Amniotic stem cell (primary cell): ENCODE measurements at places on chromosomes 11 and 22.

GRCh38 chr11:93861808-93862207, 11.4 kb upstream of the VSTM5 start:
- DNase-seq, result no peak

DNA sequence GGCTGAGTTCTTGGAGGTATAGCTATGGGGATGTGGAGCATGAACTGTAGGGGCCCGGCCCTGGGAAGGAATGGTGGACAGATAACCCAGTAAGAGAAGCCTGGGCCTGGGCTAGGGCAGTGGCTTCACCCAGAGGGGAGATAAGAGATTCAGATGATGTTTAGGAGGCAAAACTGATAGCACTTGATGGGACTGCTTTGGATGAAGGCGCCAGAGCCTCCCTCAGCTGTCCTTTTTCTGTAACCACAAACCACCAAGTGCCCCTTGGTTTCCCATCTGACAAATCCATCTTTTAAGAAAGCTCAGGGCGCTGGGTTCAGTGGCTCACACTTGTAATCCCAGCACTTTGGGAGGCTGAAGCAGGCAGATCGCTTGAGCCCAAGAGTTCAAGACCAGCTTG, 23.4 kb downstream of the RELT start:
- no peak for DNase-seq

GRCh38 chr22:19902245-19902715, 39.3 kb upstream of the COMT start:
- DNase-seq, result no peak

DNA sequence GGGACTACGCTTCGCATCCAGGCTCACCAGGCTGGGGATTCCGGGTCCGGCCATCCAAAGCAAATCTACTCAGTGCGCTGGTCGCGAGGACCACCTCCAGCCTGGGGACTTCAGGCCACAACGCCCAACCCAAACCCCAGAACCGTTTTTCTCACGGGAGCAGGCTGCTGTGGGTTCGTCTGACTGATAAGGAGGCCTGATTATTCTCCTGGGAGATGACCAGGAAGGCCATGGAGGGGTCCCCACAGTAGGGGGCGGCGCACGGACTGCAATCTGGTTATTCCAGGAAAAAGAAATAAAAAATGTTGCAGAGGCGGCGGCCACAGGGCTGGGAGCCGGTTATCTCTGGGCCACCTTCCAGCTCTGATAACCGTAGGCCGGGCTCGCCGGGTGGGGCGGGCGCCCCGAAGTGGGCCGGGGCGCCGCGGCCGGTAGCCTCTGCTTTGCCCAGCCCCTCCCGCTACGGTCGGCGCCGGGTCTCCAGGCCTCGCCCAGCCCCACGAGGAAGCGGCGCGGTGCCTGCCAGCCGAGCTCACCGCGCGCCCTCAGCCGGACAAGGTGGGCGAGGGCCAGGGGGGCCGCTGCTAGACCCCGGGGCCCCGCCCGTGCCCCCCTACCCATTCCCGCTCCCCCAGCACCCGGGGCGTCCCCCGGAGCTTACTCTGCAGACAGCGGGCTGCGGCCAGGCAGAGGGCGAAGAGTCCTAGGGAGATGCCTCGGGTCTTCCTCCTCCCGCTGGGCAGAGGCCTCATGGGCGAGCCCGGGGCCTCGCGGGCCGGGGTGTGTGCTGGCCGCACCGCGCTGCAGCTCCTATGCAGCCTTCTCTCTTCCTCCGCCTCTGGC, 446 bp downstream of the VSTM5 start:
- DNase-seq, result no peak

GRCh38 chr22:46614025-46614931, 5.9 kb upstream of the GRAMD4 start:
- DNase-seq, result no peak

- no peak for DNase-seq
Observed at GRCh38 chr11:127248476-127248875, 247.9 kb upstream of the KIRREL3 start.

DNA sequence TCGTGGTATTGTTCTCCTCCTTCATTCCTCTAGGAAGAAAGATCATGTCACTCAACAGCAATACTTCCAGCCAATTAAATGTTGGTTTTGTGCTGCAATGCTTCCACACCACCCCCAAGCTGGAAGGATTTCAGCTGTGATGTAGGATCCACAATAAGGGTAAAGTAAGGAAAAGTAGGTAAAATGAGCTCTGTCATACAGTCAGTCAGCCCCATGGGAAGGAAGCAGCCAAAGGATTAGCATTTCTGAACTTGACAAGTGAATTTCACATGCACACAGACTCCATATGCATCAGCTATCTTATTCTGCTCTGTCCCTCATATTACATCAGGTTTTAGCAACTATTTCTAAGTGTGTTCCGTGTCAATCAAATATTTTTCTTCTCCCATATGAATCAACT, 197.9 kb downstream of the TTC28 start:
- no peak for DNase-seq

- DNase-seq, result no peak
Observed at GRCh38 chr11:46902694-46903093, 15.7 kb downstream of the LRP4 start.

DNA sequence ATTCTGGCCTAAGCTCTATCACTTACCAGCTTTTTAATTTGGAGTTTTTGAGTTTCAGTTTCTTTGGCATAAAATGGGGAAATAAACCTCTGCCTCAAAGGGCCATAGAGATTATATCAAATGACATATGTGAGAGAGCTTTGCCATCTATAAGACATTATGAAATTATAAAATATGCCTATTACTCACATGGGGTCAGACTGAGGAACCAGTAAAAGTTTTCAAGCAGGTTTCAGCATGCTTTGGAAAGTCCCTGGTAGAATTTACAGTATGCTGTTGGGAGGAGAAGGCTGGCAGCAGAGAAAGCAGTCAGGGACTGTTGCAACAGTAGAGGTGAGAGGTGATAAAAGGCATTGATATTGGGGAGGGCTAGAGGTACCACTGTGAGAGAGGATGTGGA, 13.6 kb upstream of the MTNR1B start:
- no peak for DNase-seq

GRCh38 chr11:79116600-79116999, 324.2 kb downstream of the TENM4 start:
- DNase-seq, result no peak

DNA sequence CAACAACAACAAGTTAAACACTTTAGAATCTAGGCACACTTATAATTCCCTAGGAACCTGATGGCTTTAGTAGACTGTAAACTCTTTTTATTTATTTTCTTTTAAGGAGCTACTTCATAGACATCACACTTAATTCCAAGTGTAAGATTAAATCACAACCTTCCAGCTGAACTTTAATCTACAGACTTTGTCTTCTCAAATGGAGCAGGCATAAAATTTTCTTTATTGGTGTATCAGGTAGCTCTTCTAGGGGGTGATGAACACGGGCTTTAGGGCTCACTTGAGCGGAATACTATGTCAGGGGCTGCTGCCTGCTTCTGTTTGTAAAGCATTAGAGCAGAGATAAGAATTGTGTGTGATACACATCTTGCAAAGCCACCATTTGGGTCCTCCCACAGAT, 525.8 kb upstream of the FAT3 start:
- DNase-seq, result no peak

GRCh38 chr22:39375646-39376045, 23.9 kb upstream of the TAB1 start:
- no peak for DNase-seq

- no peak for DNase-seq
Observed at GRCh38 chr22:23845265-23846080, 6.7 kb upstream of the DERL3 start.

GRCh38 chr11:119361941-119362725, 15.6 kb upstream of the MFRP start:
- no peak for DNase-seq

DNA sequence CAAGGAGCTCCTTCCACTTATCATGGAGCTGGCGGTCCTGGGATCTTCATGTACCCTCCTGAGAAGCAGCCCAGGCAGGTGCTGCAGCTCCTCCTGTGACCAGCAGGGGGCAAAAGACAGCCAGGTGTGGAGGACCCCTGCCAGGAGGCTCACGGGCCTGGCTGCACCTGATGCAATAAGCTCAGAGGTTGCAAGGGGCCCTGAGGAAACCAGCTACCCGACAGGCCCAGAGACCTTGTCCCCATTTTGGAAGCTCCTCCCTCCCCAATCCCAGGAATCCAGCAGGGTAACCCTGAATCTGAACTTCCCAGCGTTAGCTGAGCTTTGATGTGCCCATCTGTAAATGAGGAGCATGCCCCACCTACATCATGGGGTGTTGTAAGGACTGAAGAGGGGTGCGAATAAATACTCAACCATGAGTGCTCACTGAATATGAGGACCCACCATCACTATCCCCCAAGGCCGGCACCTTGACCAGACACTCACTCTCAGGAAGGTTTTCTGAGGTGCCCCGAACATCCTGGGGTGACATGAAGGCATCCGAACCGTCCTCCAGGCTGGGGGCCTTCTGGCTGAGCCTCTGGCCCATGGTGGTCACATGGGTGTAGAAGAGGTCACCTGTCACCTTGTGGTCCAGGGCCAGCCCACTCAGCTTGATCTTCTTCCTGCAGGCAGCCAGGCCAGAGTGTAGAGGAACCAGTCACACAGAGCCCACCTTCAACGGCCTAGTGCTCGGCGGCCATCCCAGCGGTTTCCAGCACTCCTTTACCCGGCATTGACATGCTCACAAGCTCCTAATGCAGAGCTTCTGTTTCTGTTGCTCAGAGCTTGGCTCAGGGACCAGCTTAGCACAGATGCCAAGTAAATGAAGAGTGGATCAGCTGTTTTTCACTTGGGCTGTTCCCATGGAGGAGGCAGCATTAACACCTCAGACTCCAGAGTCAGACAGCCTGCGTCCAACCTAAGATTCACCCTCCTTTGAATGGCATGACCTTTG, 21.7 kb downstream of the SLC43A1 start:
- DNase-seq, result no peak

DNA sequence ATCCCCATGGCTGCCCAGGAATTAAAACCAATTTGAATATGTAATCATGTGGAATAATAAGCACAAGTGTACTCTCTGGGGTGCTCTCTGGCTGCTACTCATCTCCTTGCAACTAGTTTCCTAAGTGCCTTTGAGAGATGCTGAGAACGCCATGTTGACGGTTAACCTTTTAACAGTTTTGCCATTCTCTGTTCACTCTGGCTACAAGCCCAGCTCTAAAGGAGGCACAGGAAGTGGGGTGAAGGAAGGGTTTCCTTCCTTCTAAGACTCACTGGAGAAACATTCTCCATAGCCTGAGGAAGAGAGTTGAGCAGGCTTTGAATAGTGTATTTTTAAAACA, 122.0 kb upstream of the ZC3H12C start:
- DNase-seq, result no peak

GRCh38 chr11:82038154-82038553, 695.5 kb downstream of the FAM181B start:
- DNase-seq, result no peak

DNA sequence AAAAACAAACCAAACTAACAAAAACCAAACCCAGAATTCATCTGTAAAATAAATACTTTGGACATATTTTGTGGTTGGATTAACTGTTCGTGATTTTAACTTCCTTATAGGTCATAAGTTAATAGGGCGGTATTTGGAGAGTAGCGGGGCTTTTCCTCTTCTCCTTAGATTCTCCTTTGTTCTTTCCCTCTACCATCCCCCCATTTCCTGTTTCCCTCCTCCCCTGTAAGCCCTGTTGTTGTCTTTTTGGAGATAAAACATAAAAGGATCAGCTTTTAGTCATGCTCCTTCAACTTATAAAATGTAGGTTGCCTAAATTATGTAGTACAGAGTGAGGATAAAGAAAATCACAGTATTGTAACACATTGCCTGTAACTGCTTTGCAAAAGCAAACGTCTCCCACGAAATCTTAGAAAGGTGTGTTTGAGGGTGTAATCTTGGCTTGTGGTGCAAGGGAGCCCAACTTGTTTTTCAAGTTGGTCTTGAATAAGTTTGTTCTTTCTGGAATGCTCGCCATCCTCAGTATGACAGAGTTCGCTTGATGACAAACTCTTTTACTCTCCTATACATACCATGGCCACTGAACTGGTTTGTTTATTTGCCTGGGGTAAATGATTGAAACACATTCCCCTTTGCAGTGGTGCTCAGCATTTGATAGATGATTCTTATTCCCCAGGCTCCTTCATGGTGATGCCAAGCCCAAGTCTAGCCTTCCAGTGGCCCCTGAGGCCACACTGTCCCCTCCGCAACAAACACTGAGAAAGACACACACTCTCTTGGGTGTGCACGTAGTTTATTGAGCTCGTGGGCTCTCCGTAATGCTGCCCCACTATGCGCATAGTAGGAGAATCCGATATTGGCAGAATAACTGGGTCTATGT, 49.4 kb downstream of the TEAD1 start:
- DNase-seq, result no peak
